ENCODE measurements at places on chromosomes 16 and 17.

- DNase-seq: no peak
Measured at GRCh38 chr17:46976626-46977270, 2.3 kb downstream of the RPRML start.

GRCh38 chr16:65634291-65634690 is 512.4 kb upstream of the CDH11 start:
- DNase-seq: no peak

DNA sequence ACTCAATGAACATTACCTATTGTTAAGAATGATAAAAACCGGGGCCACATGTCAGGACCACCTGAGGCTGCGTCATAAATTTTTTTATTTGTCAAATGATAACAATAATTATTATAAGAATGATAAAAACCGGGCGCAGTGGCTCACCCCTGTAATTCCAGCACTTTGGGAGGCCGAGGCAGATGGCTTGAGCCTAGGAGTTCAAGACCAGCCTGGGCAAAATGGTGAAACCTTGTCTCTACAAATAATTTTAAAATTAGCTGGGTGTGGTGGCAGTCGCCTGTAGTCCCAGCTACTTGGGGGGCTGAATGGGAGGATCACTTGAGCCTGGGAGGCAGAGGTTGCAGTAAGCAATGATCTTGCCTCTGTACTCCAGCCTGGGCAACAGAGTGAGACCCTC is 816 bp upstream of the SHMT1 start:
- no peak for DNase-seq

- DNase-seq: no peak
Measured at GRCh38 chr16:65226077-65226476, 104.2 kb upstream of the CDH11 start.

Data from CD4-positive, alpha-beta T cell treated with Interleukin-15 for 1 hour (primary cell).